Activated B cell treated with CpG ODN at 0.5 μM for 24 hours (primary cell): ENCODE measurements at places on chromosomes 1 and 21. TPM values are rescaled to one million over a fixed set of nuclear protein-coding genes. Genes with fewer than 3 reads are reported as not detected.

Gene NUDC
- 71.7 and 73.7 TPM in 2 replicates for total RNA-seq

- no peaks in the 10 kb centered on the region for H3K4me1 ChIP-seq
- H3K4me3 ChIP-seq, result no peak overlapping the region
- no peaks in the 10 kb centered on the region for H3K36me3 ChIP-seq
- DNase-seq, result no peak
- no peak overlapping the region for H3K27ac ChIP-seq
These were observed 309.7 kb upstream of the LYPLAL1 start for GRCh38 chr1:218863987-218864386.

DNA sequence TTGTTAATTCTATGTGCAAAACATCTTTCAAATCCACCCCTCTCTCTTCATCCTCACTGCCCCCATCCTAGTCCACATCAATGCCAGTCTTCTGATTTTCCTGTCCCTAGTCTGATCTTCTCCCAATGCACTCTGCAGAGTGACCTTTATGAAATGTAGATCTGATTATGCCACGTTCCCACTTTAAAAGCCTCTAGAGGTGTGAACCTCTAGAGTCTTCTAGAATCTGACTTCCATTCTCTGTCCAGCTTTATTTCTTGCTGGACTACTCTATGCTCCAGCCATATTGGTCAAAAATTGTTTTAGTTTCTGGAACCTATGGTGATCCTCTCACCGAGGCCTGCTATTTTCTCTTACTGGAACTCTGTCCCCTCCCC is 32.5 kb downstream of the ZNF648 start:
- peak overlapping the region; percentile 97 for H3K27ac ChIP-seq
- no peak for DNase-seq
- peaks cover 15% of the 10 kb centered on the region for H3K4me1 ChIP-seq
- peaks cover 2% of the 10 kb centered on the region for H3K36me3 ChIP-seq

Gene NUP210L
- total RNA-seq, result 0.22 and 0.27 TPM in 2 replicates

DNA sequence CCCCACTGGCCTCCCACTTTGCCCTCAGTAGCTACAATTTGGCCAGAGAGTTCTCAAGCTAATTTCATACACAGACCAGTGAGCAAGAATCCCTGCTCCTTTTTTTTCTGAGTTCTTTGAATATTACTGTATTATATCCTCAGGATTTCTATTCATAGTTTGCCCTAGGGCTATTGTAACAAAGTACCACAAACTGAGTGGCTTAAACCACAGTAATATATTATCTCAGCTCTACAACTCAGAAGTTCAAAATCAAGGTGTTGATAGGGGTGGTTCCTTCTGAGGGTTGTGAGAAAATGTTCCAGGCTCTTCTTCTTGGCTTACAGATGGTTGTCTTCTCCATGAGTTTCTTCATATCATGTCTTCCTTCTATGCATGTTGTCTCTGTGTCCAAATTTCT is 289.4 kb upstream of the ESRRG start:
- H3K4me3 ChIP-seq, result no peak overlapping the region
- no peak for DNase-seq
- H3K27ac ChIP-seq, result no peak overlapping the region
- no peaks in the 10 kb centered on the region for H3K27me3 ChIP-seq
- no peaks in the 10 kb centered on the region for H3K36me3 ChIP-seq

DNA sequence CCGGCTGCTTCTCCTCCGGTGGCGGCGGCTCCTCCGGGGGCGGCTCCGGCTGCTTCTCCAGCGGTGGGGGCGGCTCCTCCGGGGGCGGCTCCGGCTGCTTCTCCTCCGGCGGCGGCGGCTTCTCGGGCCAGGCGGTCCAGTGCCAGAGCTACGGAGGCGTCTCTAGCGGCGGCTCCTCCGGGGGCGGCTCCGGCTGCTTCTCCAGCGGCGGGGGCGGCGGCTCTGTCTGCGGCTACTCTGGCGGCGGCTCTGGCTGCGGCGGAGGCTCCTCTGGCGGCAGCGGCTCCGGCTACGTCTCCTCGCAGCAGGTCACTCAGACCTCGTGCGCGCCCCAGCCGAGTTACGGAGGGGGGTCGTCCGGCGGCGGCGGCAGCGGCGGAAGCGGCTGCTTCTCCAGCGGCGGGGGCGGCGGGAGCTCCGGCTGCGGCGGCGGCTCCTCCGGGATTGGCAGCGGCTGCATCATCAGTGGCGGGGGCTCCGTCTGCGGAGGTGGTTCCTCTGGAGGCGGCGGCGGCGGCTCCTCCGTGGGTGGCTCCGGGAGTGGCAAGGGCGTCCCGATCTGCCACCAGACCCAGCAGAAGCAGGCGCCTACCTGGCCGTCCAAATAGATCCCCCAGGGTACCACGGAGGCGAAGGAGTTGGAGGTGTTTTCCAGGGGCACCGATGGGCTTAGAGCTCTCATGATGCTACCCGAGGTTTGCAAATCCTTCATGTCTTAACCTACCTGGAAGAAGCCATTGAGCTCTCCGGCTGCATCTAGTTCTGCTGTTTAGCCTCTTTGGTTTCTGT is 2.0 kb downstream of the LORICRIN start:
- peaks cover 32% of the 10 kb centered on the region for H3K4me1 ChIP-seq
- H3K4me3 ChIP-seq, result peak overlapping the region; percentile 82
- H3K36me3 ChIP-seq, result no peaks in the 10 kb centered on the region
- peak; percentile 31 for DNase-seq

DNA sequence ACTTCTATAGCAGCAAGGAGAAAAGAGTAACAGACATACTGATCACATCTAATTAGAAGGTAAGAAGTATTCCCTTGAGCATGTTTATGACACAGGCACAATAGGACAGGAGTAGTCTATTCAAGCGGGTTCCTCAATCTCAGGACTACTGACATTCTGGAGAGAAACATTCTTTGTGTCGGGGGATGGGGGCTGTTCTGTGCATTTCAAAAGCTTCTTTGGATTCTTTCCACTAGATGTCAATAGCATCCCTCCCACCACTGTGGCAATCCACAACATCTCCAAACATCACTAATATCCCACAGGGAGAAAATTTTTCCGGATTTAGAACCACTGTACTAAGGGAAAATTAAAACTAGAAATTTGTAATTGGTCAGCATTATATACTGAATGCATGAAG is 56.9 kb downstream of the ADAMTS5 start:
- no peaks in the 10 kb centered on the region for H3K4me1 ChIP-seq
- no peaks in the 10 kb centered on the region for H3K36me3 ChIP-seq

- H3K4me1 ChIP-seq, result peaks cover 3% of the 10 kb centered on the region
- H3K27ac ChIP-seq, result no peak overlapping the region
- no peaks in the 10 kb centered on the region for H3K27me3 ChIP-seq
- H3K4me3 ChIP-seq, result no peak overlapping the region
These were observed 37.2 kb upstream of the IPO9 start for GRCh38 chr1:201791779-201792173.

Gene SFN
- total RNA-seq, result 0.22 and 0.29 TPM in 2 replicates

GRCh38 chr1:213331631-213332175 is 280.7 kb downstream of the RPS6KC1 start:
- H3K27ac ChIP-seq, result no peak overlapping the region
- no peaks in the 10 kb centered on the region for H3K36me3 ChIP-seq
- H3K4me3 ChIP-seq, result no peak overlapping the region
- DNase-seq, result no peak

- H3K27me3 ChIP-seq, result peaks cover 2% of the 10 kb centered on the region
- H3K27ac ChIP-seq, result no peak overlapping the region
- DNase-seq, result no peak
- no peaks in the 10 kb centered on the region for H3K4me1 ChIP-seq
These were observed 206.3 kb downstream of the KIF26B start for GRCh38 chr1:245361065-245361464.

Gene ATP1B1
- total RNA-seq, result 1.6 and 1.8 TPM in 2 replicates

Gene TLCD4
- 0.22 and 0.24 TPM in 2 replicates for total RNA-seq

Gene GSTM3
- total RNA-seq, result 0.55 and 0.61 TPM in 2 replicates

GRCh38 chr1:220342853-220343252 is 70.6 kb upstream of the RAB3GAP2 start:
- peaks cover 3% of the 10 kb centered on the region for H3K27me3 ChIP-seq
- DNase-seq, result no peak
- H3K4me3 ChIP-seq, result no peak overlapping the region
- no peaks in the 10 kb centered on the region for H3K4me1 ChIP-seq
- no peaks in the 10 kb centered on the region for H3K36me3 ChIP-seq
- no peak overlapping the region for H3K27ac ChIP-seq

- peak; percentile 33 for DNase-seq
- peak overlapping the region; percentile 82 for H3K4me3 ChIP-seq
- peaks cover 18% of the 10 kb centered on the region for H3K27me3 ChIP-seq
- H3K36me3 ChIP-seq, result no peaks in the 10 kb centered on the region
- peak overlapping the region; percentile 41 for H3K27ac ChIP-seq
- H3K4me1 ChIP-seq, result peaks cover 32% of the 10 kb centered on the region
These were observed 1.2 kb downstream of the LORICRIN start for GRCh38 chr1:153260585-153261280.

DNA sequence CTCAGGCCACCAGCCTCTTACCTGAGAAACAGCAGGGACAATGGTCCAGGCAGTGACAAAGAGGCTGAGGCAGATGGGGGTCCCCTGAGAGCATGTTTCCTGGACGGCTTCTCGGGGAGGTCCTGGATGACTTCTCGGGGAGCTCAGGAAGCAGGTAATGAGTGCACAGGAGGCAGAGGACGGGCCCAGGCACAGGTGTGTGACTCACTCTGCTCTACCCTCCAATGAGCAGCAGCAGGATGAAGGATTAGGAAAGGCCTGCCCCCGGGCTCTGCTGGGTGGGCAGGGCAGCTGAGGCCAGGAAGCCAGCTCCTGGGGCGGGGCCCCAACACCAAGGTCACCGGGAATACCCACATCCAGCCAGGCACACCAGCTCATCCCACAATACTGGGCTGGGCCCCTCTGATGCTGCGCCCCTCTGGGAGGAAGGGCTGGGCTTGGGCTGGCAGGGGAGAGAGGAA is 17.2 kb upstream of the PTAFR start:
- no peaks in the 10 kb centered on the region for H3K27me3 ChIP-seq
- no peak overlapping the region for H3K4me3 ChIP-seq
- no peak for DNase-seq
- H3K36me3 ChIP-seq, result peaks cover 20% of the 10 kb centered on the region
- peaks cover 2% of the 10 kb centered on the region for H3K4me1 ChIP-seq
- H3K27ac ChIP-seq, result no peak overlapping the region

- H3K27ac ChIP-seq, result no peak overlapping the region
- H3K4me1 ChIP-seq, result no peaks in the 10 kb centered on the region
- no peaks in the 10 kb centered on the region for H3K27me3 ChIP-seq
- H3K4me3 ChIP-seq, result no peak overlapping the region
These were observed 67.4 kb downstream of the GPR137B start for GRCh38 chr1:236209713-236210112.

Gene CDA
- not detected in 2 replicates for total RNA-seq

DNA sequence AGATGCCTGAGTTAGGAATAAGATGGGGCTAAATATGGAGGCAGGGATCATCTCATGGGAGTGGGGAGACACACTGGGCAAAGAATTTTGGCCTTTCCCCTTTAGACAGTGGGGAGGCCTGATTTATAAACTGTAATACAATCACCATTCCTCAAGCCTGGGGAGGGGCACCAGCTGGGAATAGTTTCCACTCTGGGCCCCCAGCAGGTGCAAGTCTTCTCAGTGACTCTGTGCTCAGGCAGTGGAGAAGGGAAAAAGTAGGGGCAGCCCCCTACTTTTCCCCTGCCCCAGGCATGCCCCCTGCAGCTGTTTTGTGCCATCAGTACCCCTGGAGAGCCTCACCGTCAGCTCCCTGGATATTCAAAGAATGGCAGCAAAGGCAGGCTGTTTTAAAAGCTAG is 19.1 kb downstream of the COA7 start:
- H3K27me3 ChIP-seq, result no peaks in the 10 kb centered on the region
- H3K4me3 ChIP-seq, result peak overlapping the region; percentile 22
- DNase-seq, result no peak
- H3K27ac ChIP-seq, result peak overlapping the region; percentile 88
- peaks cover 27% of the 10 kb centered on the region for H3K4me1 ChIP-seq
- H3K36me3 ChIP-seq, result peaks cover 34% of the 10 kb centered on the region

DNA sequence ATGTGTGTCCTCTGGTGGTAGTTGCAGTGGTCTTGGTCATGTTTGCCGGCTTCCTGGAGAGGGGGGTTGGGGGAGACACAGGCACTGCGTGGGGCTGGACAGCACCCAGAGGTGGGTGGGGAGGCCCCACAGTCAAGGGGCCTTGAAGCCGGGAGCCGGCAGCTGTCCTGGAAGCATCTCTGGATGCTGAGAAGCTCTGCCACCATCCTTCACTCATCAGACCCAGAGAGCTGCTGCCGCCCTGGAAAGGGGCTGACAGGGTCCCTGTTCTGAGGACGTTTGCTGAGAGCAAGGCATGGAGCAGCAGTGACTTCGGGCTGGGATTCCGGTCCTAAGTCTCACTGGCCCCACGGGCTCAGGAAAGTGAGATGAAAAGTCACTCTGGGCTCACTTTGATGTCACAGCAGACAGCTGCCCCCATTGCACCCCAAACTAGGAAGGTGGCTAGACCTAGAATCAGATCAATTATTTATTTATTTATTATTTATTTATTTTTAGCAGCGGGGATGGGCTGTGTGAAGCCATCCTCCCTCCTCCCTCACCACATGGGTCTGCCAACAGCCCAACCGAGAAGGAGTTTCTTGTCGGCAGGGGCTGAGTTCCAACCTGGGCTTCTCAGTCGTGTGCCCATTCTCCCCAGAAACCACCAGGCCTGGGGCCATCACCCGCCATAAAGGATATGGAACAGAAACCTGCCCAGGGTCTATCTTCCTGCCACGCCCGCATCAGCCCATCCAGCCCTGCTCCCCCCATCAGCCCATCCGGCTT is 547.4 kb downstream of the PTPRU start:
- no peaks in the 10 kb centered on the region for H3K36me3 ChIP-seq
- H3K4me1 ChIP-seq, result no peaks in the 10 kb centered on the region
- H3K4me3 ChIP-seq, result no peak overlapping the region

DNA sequence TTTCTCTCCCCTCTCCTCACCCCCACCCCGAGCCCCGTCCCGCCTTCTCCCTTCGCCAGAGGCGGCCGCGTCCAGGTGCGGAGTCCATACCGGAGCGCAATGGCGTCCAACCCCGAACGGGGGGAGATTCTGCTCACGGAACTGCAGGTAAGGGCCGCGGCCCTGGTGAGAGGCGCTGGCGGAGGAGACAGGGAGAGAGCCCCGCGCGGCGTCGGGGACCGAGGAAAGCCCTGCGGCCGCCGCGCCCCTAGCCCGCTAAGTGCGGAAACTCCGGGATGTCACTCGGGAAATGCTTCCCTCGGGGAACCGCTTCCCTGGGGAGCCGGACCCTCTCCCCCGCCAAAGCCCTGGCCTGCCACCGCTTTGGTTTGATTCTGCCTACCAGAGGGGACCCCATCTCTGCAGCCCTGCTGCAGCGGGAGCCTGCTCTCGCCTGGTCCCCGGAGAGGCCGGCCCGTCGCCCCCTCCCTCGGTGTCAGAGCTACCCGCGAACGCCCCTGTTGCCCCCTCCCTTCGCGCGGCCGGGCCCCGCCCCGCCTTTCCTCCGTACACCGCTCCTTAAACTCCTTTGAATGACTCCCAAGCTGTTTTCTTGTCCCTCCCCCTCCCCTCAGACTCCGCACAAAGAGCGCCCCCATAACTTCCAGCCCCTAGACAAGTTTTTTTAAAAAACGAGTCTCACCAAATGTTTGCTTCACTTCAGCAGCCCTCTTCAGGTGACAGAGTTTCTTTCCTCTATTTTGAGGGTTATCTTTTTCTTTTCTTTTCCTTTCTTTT is 597 bp downstream of the PKN2 start:
- H3K36me3 ChIP-seq, result peaks cover 14% of the 10 kb centered on the region
- peak overlapping the region; percentile 95 for H3K4me3 ChIP-seq
- H3K27me3 ChIP-seq, result no peaks in the 10 kb centered on the region
- peak overlapping the region; percentile 97 for H3K27ac ChIP-seq
